Mesothelial cell of epicardium (in vitro differentiated cells): ENCODE measurements at places on chromosomes 7 and 10.

- DNase-seq: no peak
- H3K27me3 ChIP-seq: peaks cover 89% of the 10 kb centered on the region
- H3K36me3 ChIP-seq: no peaks in the 10 kb centered on the region
- H3K4me1 ChIP-seq: peaks cover 40% of the 10 kb centered on the region
- no peak overlapping the region for H3K27ac ChIP-seq
- H3K4me3 ChIP-seq: peak overlapping the region; percentile 73
These were observed 6.0 kb upstream of the CYP26A1 start for GRCh38 chr10:93067443-93068365.

DNA sequence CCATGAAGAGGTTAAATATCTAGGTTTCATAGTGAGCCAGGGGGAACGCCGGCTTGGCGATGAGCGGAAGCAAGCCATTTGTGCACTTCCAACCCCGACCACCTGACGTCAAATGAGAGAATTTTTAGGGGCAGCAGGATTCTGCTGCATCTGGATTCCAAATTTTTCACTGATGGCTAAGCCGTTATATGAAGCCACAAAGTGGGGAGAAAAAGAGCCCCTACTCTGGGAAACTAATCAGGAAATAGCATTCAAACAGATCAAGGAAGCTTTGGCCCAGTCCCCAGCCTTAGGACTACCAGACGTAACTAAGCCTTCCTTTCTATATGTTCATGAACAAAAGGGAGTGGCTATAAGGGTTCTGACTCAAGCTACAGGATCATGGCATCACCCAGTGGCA is 12.9 kb upstream of the ADCK2 start:
- H3K36me3 ChIP-seq: peaks cover 2% of the 10 kb centered on the region
- no peak overlapping the region for H3K4me3 ChIP-seq
- no peak for DNase-seq
- peaks cover 7% of the 10 kb centered on the region for H3K27me3 ChIP-seq

GRCh38 chr7:116292381-116292780 is 82.0 kb downstream of the TES start:
- no peak overlapping the region for H3K4me3 ChIP-seq
- no peaks in the 10 kb centered on the region for H3K4me1 ChIP-seq

DNA sequence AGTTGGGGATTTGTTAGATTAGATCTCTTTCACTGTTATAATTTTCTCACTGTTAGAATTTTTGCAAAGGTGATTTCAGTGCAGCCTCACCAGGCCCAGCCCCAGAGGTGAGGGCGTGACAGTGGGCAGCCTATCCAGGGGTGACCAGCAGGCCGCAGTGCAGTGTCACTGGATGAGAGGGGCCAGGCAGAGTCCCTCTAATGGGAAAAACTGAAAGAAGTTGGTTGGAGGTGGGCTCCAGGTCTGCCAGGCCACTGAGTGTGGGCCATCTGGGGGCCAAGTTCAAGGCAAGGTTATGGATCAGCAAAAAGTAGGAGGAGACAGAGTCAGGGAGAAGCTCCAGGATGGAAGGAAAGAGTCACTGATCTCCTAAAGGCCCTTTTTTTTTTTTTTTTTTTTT is 90.5 kb upstream of the SDK1 start:
- H3K27ac ChIP-seq: no peak overlapping the region
- H3K36me3 ChIP-seq: no peaks in the 10 kb centered on the region
- H3K4me3 ChIP-seq: no peak overlapping the region
- DNase-seq: peak; percentile 27
- H3K4me1 ChIP-seq: peaks cover 7% of the 10 kb centered on the region

DNA sequence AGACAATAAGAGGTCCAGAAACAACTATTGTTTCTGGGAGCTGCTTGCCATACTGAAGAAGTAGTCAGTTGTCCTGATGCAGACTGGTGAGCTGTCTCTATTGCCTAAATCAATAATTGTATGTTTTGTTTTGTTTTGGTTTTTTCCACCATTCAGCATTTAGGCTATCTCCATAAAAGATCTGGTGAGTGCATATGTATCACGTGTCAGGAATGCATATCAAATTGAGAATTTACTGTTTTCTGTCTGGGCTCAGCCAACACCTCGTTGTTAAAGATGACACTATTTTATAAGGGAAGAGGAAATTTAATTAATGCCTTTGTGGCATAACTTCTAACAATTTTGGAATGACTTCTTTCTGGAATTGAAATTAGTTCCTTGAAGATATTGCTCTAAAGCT is 66.2 kb downstream of the SORCS1 start:
- H3K27me3 ChIP-seq: no peaks in the 10 kb centered on the region
- no peak overlapping the region for H3K4me3 ChIP-seq
- no peaks in the 10 kb centered on the region for H3K36me3 ChIP-seq
- H3K4me1 ChIP-seq: peaks cover 7% of the 10 kb centered on the region
- DNase-seq: no peak

DNA sequence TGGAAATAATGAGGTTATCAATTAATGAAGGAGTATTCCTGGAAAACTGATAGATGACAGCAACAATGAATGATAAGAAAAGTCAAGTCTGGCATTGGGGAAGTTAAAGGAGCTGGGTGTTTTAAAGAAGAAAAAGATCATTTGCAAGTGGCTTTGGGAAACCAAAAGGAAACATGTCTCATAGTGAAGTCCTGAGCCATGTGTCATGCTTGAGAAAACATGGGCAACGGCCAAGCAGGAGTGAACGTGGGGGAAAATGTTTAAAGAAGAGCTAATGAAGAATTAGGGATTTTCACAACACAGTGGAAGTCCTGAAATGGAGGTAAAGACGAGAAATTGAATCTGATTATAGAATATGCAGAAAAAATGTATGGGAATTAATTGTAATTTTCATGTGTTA is 1383.2 kb upstream of the CELF2 start:
- DNase-seq: no peak
- peaks cover 6% of the 10 kb centered on the region for H3K27me3 ChIP-seq
- H3K4me1 ChIP-seq: no peaks in the 10 kb centered on the region
- no peak overlapping the region for H3K27ac ChIP-seq
- H3K4me3 ChIP-seq: no peak overlapping the region
- H3K36me3 ChIP-seq: no peaks in the 10 kb centered on the region

DNA sequence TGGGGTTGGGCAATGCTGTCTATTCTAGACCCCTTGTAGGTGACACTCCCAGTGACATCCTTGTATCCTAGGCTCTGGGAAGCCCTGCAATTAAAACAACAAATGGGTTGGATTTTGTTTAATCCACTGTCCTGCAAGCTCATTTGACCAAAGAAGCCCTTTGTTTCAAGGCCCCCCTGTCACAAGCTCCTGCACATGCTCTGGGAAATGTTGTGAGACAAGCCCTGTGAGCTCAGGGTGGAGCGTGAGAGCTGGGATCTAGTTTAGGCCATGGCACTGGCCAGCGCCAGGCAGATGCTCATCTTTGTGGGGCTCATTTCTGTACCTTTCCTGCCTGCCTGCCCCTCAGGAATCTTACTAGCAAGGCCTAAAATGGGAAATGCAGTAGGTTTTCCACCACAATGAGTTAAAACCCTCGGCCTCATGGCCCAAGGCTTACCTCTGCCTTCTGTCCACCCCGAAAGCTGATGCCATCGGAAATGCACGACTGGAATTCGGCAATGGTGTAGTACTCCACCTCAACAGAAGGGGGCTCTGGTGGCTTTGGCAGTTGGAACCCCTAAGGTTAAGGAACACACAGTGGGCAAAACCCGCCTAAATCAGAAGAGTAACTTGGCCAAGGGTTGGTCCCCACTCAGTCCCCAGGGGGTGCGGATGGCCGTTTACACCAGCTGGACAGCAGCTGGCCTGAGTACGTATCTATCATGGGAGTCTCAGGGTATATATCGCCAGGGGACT is 112.0 kb downstream of the NEURL1 start:
- no peaks in the 10 kb centered on the region for H3K27me3 ChIP-seq
- DNase-seq: no peak
- no peak overlapping the region for H3K27ac ChIP-seq
- H3K36me3 ChIP-seq: peaks cover 39% of the 10 kb centered on the region
- H3K4me1 ChIP-seq: no peaks in the 10 kb centered on the region

DNA sequence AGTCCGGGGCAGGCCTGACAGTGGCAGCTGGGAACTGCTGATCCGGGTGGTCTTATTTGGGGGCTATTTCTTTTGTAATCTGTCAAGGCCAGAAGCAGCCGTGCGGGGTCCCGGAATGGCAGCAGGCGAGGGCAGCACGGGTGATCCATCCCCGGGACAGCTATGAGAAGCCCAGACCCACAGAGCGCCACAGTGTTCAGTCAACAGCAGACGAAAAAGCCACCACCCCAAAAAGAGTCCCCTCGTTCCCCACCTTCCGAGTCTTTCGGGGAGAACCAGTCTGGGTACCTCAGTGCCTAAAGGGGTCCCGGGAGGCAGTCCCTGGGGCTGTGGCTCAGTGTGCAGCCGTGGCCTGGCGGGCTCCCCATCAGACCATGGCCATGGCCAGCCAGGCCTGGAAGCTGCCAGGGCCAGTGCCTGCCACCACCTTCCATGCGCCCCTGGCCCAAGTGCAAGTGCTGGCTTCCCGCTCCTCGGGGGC is 125.1 kb upstream of the KCTD7 start:
- H3K4me1 ChIP-seq: no peaks in the 10 kb centered on the region
- H3K27ac ChIP-seq: no peak overlapping the region
- peaks cover 2% of the 10 kb centered on the region for H3K27me3 ChIP-seq
- no peaks in the 10 kb centered on the region for H3K36me3 ChIP-seq

- H3K36me3 ChIP-seq: peaks cover 7% of the 10 kb centered on the region
- no peak overlapping the region for H3K27ac ChIP-seq
- no peaks in the 10 kb centered on the region for H3K4me1 ChIP-seq
- H3K27me3 ChIP-seq: no peaks in the 10 kb centered on the region
- H3K4me3 ChIP-seq: no peak overlapping the region
These were observed 6.6 kb upstream of the AKR1B1 start for GRCh38 chr7:134465491-134465890.

DNA sequence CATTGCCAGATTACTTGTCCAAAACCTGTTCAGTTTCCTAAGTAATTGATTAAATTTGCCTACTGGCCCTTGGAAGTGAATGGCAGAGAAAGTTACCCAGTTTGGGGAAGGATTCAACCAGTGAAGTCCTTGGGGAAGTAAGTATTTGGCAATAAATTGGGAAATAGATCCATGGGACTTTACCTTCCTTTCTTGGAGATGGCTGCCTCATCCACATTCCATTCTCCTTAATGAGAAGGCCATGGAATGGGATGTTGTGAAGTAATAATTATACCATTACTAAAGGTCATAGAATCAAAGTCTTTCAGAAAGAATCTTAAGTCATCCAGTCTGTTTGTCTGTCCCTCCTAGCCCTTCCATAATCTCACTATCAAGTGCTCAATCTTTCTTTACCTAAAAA is 4.5 kb upstream of the COPG2 start:
- H3K4me1 ChIP-seq: peaks cover 13% of the 10 kb centered on the region
- H3K27me3 ChIP-seq: no peaks in the 10 kb centered on the region
- H3K36me3 ChIP-seq: no peaks in the 10 kb centered on the region
- no peak overlapping the region for H3K4me3 ChIP-seq
- DNase-seq: no peak

GRCh38 chr7:151599401-151600227 is 79.9 kb upstream of the RHEB start:
- H3K36me3 ChIP-seq: peaks cover 5% of the 10 kb centered on the region
- H3K4me3 ChIP-seq: no peak overlapping the region
- H3K27me3 ChIP-seq: no peaks in the 10 kb centered on the region
- H3K27ac ChIP-seq: peak overlapping the region; percentile 70
- peaks cover 18% of the 10 kb centered on the region for H3K4me1 ChIP-seq
- DNase-seq: no peak

DNA sequence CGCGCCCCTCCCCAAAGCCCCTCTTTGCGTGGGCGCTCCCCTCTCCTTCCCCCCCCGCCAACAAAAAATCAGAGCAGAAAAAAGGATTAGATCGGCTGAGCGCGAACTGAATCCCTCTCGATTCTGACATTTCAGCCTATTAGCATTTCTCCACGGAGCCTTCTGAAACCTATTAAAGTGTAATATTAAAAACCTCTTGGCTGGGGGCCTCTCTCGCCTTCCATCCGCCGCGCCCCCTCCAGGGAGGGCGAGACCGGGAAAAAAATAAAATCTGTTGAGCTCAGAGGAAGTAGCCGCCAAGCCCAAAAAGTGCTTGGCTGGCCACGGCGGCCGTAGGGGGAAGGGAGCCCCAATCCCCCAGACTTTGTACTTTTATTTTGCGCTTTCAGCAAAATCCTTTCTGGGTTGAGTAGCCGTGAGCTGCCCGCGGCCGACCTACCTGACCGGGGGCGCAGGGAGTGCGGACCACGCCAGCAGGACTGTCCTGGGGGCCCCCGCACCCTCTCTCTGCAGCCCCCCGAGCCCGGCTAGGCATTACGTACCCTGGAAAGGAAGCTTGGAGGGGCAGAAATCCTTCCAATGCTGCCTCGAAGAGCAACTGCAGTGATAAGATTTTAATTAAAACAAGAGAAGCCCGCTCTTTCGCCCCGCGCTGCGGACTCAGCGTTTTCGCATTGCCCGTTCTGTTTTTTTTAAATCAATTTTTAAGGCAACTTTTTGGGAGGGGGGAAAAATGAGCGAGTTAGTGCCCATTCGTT is 1.3 kb upstream of the TNRC18 start:
- peak overlapping the region; percentile 98 for H3K4me3 ChIP-seq
- H3K27me3 ChIP-seq: no peaks in the 10 kb centered on the region
- peak overlapping the region; percentile 99 for H3K27ac ChIP-seq
- peaks cover 14% of the 10 kb centered on the region for H3K4me1 ChIP-seq

DNA sequence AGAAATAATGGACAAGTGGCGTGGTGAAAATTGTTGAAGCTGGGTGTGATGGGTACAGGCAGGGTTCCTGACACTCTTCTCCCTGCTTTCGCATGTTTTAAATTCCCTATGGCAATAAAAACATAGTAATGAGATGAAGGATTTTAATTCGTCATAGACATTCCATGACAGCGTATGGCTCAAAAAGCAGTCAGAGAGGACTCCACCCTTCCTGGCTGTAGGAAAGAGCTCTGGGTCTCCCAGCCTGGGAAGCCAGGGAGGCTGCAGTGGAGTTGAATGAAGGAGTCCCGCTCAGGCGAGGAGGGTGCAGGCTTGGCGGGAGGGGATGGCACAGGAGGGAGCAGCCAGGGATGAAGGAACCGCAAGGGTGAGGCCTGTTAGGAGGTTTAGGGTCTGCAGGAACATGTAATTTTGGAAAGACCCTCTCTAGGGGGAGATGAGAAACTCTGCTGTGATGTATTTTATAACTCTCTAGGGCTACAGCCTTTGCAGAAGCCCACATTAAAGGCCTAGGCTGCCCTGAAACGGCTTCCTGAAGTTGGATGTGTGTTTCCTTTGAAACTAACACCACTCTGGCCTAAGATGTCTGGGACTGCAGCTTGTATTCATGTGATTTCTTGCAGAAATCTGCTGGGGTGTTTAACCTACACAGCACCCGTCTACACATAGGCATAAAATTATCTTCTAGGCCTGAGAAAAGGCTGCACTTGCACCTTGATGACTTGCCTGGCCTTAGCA is 7.6 kb upstream of the LARP4B start:
- H3K27ac ChIP-seq: no peak overlapping the region
- no peak for DNase-seq
- H3K4me1 ChIP-seq: no peaks in the 10 kb centered on the region
- no peaks in the 10 kb centered on the region for H3K36me3 ChIP-seq

- H3K4me1 ChIP-seq: no peaks in the 10 kb centered on the region
- H3K4me3 ChIP-seq: no peak overlapping the region
- DNase-seq: no peak
- H3K36me3 ChIP-seq: no peaks in the 10 kb centered on the region
These were observed 70.3 kb downstream of the C10orf143 start for GRCh38 chr10:130040351-130040750.
